ENCODE measurements at places on chromosomes 6 and 20.

GRCh38 chr6:125668071-125668470 is 81.4 kb upstream of the HEY2 start:
- no peak for DNase-seq

GRCh38 chr6:154229786-154230185 is 126.8 kb downstream of the IPCEF1 start:
- no peak for DNase-seq

- DNase-seq, result no peak
Measured at GRCh38 chr6:38077488-38078030, 258.0 kb downstream of the ZFAND3 start.

- no peak for DNase-seq
Measured at GRCh38 chr6:135277422-135277821, 96.3 kb downstream of the MYB start.

DNA sequence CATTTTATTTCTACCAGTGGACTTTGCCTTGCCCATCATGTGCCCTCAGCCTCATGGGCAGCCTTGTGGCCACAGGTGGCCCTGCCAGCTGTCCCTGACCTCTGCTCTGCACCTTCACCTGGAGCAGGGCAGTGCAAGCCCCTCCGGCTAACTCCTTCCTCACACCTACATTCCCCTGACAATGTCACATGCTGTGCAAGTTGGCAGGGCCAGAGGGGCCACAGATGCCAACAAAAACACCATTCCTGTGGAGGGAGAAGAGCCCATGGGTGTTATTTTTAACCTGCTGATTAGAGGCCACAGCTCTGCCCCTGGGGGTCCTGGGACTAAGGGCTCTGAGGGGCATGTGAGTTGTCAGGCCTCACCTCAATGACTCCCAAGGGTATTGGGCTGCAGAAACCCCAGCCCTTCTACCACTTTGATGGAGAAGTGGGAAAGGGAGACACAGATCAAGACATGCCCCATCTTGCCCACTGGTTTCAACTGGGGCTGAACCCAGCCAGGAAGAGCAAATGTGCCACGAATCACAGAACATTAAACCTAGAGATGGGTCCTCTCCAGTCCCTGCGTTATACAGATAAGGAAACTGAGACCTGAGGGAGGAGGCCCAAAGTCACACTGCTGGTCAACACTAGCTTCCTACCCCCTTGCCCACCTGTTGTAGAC is 65.0 kb downstream of the MRPL14 start:
- no peak for DNase-seq

- peak; percentile 4 for DNase-seq
Measured at GRCh38 chr20:51193066-51193772, 170.3 kb upstream of the KCNG1 start.

Data from AG10803 (cell line).